ENCODE measurements at places on chromosomes 13 and 19. TPM values are rescaled to one million over a fixed set of nuclear protein-coding genes. Genes with fewer than 3 reads are reported as not detected.

GRCh38 chr13:25690582-25690981, 318.8 kb downstream of the ATP8A2 start:
- no peak overlapping the region for H3K27ac ChIP-seq
- no peaks in the 10 kb centered on the region for H3K27me3 ChIP-seq
- no peaks in the 10 kb centered on the region for H3K36me3 ChIP-seq
- H3K4me1 ChIP-seq: no peaks in the 10 kb centered on the region

The ARL11 gene
- 7.6 TPM for total RNA-seq

- H3K27me3 ChIP-seq: no peaks in the 10 kb centered on the region
- no peaks in the 10 kb centered on the region for H3K4me1 ChIP-seq
- no peak overlapping the region for H3K27ac ChIP-seq
- no peaks in the 10 kb centered on the region for H3K36me3 ChIP-seq
- no peak overlapping the region for H3K4me3 ChIP-seq
Measured at GRCh38 chr13:70362820-70363570, 254.7 kb upstream of the KLHL1 start.

DNA sequence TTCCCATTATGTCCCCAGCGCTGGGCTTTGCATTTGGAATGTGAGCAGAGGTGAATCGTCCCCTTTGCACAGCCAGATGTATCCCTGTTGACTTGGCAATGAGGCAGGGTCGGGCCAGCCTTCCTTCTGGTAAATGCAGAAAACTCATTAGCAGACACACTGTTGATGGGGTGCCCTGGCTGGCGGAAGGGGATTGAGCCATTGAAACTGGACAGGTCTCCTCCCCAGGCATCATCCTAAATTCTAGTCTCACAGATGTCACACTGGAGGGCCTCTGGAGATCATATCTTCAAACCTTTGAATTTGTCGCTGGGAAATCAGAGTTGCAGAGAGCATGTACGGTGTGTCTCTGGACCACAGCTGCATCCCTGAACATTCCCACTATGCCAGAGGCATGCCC, 219.5 kb upstream of the TSHZ3 start:
- H3K27ac ChIP-seq: no peak overlapping the region
- no peak for DNase-seq
- no peaks in the 10 kb centered on the region for H3K4me1 ChIP-seq
- H3K36me3 ChIP-seq: no peaks in the 10 kb centered on the region

DNA sequence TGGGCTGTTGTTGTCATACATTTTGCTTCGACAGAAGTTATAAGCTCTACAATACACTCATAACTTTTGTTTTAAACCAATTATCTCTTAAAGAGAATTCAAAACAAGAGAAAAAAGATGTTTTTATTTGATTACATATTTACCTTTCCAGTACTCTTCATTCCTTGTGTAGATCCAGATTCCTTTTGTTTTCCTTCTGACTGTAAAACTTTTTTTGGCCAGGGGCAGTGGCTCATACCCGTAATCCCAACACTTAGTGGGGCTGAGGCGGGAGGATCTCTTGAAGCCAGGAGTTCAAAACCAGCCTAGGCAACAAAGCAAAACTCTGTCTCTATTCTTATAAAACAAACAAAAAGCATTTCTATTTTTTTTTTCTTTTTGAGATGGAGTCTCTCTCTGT, 21.7 kb downstream of the LPAR6 start:
- no peaks in the 10 kb centered on the region for H3K27me3 ChIP-seq
- no peaks in the 10 kb centered on the region for H3K36me3 ChIP-seq
- no peak overlapping the region for H3K4me3 ChIP-seq
- H3K27ac ChIP-seq: no peak overlapping the region

- H3K36me3 ChIP-seq: no peaks in the 10 kb centered on the region
- no peak overlapping the region for H3K27ac ChIP-seq
- peaks cover 4% of the 10 kb centered on the region for H3K4me1 ChIP-seq
- no peak for DNase-seq
Measured at GRCh38 chr13:22801402-22802003, 379.3 kb upstream of the SGCG start.

DNA sequence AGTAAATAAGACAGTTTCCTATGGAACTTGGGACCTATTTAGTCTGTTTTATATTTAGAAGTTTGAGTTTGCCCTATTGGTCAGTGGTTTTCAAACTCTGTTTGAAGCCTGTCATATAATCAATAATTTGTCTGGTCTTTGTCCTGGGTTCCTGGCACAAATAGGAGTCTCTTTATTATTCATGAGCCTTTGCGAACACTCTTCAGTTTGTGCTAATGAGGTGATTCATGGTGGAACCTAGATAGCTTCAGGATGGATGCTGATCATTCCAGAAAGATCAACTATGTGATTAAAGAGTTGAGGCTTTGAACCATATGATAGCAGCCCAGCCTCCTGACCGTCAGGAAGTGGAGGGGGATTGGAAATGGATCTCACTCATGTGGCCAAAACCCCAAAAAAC, 10.0 kb upstream of the VWA8 start:
- no peak overlapping the region for H3K27ac ChIP-seq
- H3K27me3 ChIP-seq: no peaks in the 10 kb centered on the region
- no peaks in the 10 kb centered on the region for H3K36me3 ChIP-seq
- no peak for DNase-seq
- H3K4me1 ChIP-seq: no peaks in the 10 kb centered on the region

- peaks cover 6% of the 10 kb centered on the region for H3K4me1 ChIP-seq
- H3K27me3 ChIP-seq: no peaks in the 10 kb centered on the region
- H3K27ac ChIP-seq: no peak overlapping the region
- DNase-seq: no peak
Measured at GRCh38 chr13:80149736-80150135, 191.2 kb downstream of the SPRY2 start.

The ZNF665 gene
- 3.7 TPM for total RNA-seq

DNA sequence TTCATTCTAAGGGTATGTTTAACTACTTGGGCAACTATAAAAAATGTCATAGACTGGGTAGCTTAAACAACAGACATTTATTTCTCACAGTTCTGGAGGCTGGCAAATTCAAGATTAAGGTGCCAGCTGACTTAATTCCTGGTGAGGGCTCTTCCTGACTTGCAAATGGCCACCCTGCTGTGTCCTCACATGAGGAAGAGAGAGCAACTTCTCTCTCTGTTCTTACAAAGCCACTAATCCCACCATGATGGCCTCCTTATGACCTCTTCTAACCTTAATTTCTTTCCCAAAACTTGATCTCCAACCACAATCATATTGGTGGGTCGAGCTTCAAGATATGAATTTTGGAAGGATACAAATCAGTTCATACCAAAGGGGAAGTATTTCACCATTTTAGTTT, 399.0 kb downstream of the DCT start:
- no peak for DNase-seq
- H3K36me3 ChIP-seq: no peaks in the 10 kb centered on the region
- no peak overlapping the region for H3K27ac ChIP-seq
- no peak overlapping the region for H3K4me3 ChIP-seq

- no peaks in the 10 kb centered on the region for H3K4me1 ChIP-seq
- H3K27ac ChIP-seq: no peak overlapping the region
- no peaks in the 10 kb centered on the region for H3K27me3 ChIP-seq
- H3K4me3 ChIP-seq: no peak overlapping the region
- DNase-seq: peak; percentile 56
Measured at GRCh38 chr13:24995225-24995804, 100.6 kb upstream of the PABPC3 start.

- DNase-seq: no peak
- no peaks in the 10 kb centered on the region for H3K36me3 ChIP-seq
- H3K4me1 ChIP-seq: no peaks in the 10 kb centered on the region
- no peaks in the 10 kb centered on the region for H3K27me3 ChIP-seq
Measured at GRCh38 chr13:98419786-98420553, 156.9 kb downstream of the STK24 start.

DNA sequence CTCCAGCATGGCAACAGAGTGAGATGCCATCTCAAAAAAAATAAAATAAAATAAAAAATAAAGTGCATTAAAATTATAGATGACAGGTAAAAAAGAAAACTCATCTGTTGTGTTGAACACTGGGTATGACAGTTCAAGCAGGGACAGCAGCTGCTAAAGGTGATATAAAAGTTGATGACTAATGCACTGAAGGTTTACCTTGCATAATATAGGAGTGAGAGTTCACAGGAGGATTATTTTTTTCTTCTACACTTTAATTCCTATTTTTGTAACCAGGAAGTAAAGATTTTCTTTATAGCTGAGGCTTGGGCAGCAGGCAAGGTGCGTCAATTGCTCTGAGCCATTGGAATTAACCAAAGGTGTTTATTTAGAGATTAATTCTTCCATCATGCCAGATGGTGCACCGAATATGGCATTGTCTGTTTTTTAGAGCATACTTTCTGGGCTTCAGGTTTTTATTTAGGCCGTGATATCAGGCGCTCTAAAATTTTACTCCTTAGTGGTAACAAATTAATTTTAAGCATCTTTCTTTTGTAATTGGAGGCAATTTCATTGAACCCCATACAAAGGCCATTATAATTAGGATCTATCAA, 337.0 kb upstream of the SLC10A2 start:
- no peak overlapping the region for H3K4me3 ChIP-seq
- H3K27me3 ChIP-seq: no peaks in the 10 kb centered on the region
- no peaks in the 10 kb centered on the region for H3K4me1 ChIP-seq
- H3K27ac ChIP-seq: no peak overlapping the region
- DNase-seq: no peak

DNA sequence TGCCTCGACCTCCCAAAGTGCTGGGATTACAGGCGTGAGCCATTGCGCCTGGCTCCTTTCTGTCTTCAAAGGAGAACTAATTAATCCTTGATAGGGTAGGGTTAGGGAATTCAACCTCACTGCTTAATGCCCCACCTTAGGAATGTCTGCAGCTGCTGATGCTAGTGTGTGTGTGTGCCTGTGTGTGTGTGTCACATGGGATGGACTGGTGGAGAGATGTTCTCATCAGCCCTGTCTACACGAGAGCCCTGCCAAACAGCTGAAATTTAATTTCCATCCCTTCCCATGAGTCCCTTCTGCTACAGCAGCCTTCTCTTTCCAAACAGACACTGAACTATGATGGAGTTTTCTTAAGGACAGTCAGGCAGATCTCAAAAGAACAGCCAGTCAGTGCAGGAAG, 46.5 kb upstream of the CLDN10 start:
- H3K4me1 ChIP-seq: no peaks in the 10 kb centered on the region
- H3K36me3 ChIP-seq: no peaks in the 10 kb centered on the region

The HOMER3 gene
- 27.6 TPM for total RNA-seq

- DNase-seq: peak; percentile 38
- H3K36me3 ChIP-seq: no peaks in the 10 kb centered on the region
- no peak overlapping the region for H3K27ac ChIP-seq
- no peaks in the 10 kb centered on the region for H3K4me1 ChIP-seq
Measured at GRCh38 chr19:50607874-50608785, 31.6 kb downstream of the SYT3 start.

DNA sequence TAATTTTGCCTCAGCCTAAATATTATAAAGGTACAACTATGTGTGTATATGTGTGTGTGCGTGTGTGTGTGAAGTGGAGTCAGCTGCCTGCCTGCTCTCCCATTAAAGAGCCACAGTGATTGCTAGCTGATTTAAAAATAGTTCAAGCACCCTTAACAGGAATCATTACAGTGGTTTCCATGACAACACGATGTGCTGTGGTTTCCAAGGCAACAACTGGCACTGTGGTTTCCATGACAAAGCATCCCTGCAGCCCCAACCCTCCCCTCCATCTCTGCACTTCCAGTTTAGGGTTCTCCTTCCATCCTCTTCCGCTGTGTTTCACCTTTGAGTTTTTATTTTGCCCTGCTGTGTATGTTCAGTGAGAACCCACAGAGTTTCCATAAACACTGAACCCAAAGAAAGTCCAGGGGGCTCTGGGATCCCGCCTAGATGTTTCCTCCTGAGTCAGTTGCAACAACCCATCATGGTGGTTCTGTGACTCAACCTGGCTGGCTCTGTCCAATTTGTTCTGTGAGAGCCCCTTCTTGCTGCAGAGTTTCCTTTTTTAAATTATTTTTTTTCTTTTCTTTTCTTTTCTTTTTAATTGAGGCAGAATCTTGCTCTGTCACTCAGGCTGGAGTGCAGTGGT, 7.1 kb upstream of the PNMA8A start:
- H3K27ac ChIP-seq: no peak overlapping the region
- no peak overlapping the region for H3K4me3 ChIP-seq
- no peaks in the 10 kb centered on the region for H3K4me1 ChIP-seq
- no peaks in the 10 kb centered on the region for H3K36me3 ChIP-seq

DNA sequence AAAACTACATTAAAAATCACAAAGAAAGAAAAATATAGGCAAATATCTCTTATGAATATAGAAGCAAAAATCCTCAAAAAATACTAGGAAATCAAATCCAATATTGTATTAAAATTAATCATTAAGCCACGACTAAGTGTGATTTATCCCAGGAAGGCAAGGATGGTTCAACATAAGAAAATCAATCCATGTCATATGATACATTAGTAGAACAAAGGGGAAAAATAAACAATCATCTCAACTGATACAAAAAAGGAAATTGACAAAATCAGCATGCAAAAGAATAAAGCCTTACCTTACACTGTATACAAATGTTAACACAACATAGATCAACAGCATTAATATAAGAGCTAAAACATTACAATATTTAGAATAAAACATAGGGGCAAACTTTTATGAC, 933.3 kb downstream of the PCDH9 start:
- no peak for DNase-seq
- H3K27ac ChIP-seq: no peak overlapping the region
- no peaks in the 10 kb centered on the region for H3K27me3 ChIP-seq
- H3K36me3 ChIP-seq: no peaks in the 10 kb centered on the region
- H3K4me1 ChIP-seq: no peaks in the 10 kb centered on the region

The OVOL3 gene
- total RNA-seq: not detected

DNA sequence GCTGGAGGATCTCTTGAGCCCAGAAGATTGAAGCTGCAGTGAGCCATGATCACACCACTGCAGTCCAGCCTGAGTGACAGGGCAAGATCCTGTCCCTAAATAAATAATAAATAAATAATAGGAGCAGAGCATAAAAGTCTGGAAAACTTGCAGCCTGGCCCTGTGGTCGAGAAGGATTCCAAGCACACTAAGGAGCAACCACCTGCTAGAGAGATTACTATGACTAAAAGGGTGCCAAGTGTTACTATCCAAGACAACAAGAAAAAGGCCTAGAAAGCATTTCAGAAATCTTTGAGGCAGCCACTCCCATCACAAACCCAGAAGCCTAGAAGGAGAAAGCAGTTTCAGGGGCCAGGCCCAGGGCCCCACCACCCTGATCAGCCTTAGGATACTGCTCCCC, 46.1 kb downstream of the LHFPL6 start:
- no peaks in the 10 kb centered on the region for H3K4me1 ChIP-seq
- DNase-seq: no peak
- H3K27ac ChIP-seq: no peak overlapping the region

- H3K27ac ChIP-seq: peak overlapping the region; percentile 39
- H3K4me1 ChIP-seq: peaks cover 67% of the 10 kb centered on the region
- H3K27me3 ChIP-seq: no peaks in the 10 kb centered on the region
- no peaks in the 10 kb centered on the region for H3K36me3 ChIP-seq
Measured at GRCh38 chr19:2053601-2054389, 2.8 kb upstream of the MKNK2 start.

The CDC42EP5 gene
- 29.8 TPM for total RNA-seq

The FFAR3 gene
- 1.6 TPM for total RNA-seq

DNA sequence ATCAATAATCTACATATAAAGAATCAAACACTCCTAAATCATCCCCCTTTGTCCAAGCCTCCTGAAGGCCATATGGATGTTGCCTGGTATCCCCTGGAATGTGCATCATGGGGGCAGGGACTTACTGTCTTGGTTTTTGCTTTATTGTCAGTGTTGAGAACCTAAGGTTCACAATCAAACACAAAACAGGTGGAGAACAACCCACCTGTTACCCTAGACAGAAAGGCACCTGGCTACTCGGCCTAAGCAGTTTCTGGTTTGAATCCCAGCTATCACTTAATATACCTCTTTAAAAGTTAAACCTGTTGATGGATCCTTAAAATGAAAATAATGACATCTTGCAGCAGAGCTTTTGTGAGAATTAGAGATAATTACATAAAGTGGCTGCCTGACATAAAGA, 68.9 kb downstream of the DCLK1 start:
- no peaks in the 10 kb centered on the region for H3K4me1 ChIP-seq
- no peaks in the 10 kb centered on the region for H3K36me3 ChIP-seq
- no peaks in the 10 kb centered on the region for H3K27me3 ChIP-seq
- H3K27ac ChIP-seq: no peak overlapping the region
